ENCODE measurements at places on chromosomes 6 and 20. TPM values are rescaled to one million over a fixed set of nuclear protein-coding genes. Genes with fewer than 3 reads are reported as not detected.

DNA sequence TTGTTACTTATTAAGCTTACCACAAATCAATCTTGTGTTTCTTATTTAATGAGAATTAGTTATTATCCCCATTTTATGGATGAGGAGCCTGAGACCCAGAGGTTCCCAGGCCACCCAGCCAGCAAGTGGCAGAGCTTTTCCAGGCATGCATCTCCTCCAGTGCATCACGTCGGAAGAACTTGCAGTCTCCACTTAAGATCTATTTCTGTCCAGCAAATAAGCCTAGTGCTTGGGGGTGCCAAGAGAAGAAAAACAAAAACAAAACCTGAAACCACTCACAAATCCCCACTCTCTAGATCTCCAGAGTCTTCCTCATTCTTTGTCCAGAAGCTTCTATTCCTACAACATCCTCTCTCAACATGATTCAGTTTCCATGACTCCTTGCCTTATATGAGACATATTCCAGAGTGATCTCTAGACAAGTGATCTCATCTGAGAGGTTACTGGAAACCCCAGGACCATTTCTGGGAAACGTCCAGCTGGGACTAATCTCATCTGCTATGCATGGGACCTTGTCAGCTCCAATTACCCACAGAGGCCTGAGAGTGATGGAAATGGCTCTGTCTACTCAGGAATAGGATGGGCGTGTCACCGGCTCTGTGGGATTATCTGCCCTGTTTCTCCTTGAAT lies 4.1 kb downstream of the GUCA1B start:
- DNase-seq = no peak

GRCh38 chr20:44001667-44002596 lies 87.3 kb downstream of the TOX2 start:
- peak; percentile 30 for DNase-seq

SLC17A4 gene
- total RNA-seq = 137 TPM

GRCh38 chr20:54843865-54844264 lies 368.5 kb downstream of the DOK5 start:
- DNase-seq = no peak

DNA sequence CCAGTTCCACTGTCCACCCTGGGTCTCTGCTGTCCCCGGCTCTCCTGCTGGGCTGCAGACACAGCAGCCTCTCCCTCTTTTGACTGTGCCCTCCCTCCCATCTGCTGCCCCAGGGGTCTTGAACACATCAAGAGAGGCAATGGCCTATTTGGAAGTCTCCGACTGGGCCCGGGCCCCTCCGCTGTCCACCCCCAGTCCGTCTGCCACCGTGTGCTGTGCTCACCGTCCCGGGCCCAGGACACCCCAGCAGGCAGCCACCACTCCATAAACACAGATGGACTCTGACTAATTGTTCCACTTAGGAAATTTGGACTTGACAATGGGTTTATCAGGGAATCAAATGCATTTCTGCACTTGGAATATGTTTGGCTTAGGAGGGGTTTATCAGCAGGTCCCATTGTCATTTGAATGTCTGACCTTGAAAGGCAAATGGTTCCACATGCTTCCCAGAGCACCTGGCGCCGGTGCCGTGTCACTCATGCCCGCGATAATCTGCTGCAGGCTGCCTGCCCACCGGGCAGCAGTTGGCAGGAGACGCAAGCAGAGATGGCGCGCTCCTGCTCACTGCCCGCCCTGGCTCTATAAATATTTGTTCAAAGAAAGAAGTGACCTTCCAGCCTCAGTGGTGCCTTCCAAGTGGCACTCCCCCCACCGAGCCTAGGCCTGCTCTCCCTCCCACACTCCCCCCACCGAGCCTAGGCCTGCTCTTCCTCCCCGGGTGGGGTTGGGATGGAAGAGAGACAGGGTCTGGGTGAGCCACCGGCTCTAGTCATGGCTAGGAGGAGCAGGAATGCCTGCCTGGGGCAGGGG lies 18.8 kb upstream of the FRMD1 start:
- no peak for DNase-seq

- no peak for DNase-seq
Measured at GRCh38 chr20:36555248-36555647, 13.9 kb downstream of the MYL9 start.

DNA sequence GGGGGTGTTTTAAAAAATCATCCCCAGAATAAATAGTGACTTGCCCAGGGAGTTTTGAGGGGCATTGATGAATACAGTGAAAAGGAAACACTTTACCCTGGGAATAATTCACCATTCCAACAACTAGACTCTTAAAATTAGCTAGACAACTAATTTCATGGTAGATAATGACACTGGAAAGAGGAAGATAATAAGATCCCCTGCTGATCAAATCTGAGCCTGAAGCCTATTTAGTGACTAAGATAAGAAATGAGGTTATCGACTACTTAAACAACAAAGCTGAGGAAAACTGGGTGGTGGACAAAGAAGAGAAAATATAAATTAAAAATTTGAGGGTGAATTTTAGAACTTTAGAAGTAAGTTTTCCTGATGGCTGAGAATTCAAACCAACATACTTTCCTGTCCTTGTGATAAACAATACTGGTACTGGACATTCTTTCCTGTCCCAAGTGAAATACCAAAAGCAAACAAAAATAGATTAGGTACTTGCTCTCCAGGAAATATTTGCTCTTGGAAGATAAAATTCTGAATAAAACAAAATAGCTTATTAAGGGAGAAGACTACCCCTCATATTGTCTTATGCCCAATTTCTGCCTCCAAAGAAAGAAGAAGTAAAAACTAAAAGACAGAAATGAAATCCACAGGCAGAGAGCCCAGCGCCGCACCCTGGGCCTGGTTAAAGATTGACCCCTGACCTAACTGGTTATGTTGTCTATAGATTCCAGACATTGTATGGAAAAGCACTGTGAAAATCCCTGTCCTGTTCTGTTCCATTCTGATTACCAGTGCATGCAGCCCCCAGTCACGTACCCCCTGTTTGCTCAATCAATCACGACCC lies 64.0 kb upstream of the ADGRF4 start:
- DNase-seq = peak; percentile 72

- no peak for DNase-seq
Measured at GRCh38 chr6:87481931-87482330, 9.2 kb downstream of the SLC35A1 start.

VSTM2L gene
- total RNA-seq = 6.6 TPM

DNA sequence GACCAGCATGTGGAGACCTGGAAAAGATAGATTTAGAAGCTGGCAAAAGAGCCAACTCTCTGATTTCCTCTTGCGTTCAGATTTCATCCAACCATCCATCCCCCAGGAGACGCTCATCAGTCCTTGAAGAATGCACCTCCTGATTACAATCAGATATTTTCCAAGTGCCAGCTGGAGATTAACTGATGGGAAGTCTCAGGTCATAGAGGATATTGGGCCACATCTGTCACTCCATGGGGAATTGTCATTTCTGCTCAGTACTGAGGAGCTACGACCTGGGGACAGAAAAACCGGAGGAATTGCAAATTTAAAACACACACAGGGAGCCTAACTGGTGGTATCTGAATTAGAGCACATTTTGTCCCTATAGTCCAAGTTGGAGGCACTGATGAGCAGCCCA lies 496.2 kb upstream of the SULF2 start:
- DNase-seq = no peak

PTGIS gene
- total RNA-seq = 13.7 TPM

DNA sequence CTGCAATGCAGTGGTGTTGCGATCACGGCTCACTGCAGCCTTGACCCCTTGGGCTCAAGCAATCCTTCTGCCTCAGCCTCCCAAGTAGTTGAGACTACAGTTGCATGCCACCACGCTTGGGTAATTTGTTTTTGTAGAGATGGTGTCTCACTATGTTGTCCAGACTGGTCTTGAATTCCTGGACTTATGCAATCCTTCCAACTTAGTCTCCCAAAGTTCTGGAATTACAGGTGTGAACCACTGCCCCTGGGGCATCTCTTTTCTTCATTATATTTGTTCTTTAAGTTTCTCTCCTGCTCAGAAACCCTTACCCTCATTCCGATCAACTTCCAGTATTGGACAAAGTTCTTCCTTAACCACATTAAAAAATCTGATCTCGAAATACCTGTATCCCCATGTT lies 44.7 kb upstream of the DEK start:
- DNase-seq = no peak

- DNase-seq = peak; percentile 2
Measured at GRCh38 chr20:829551-829950, 4.0 kb upstream of the FAM110A start.

ADGRB3 gene
- total RNA-seq = 0.96 TPM

MYL9 gene
- total RNA-seq = 227 TPM

DNA sequence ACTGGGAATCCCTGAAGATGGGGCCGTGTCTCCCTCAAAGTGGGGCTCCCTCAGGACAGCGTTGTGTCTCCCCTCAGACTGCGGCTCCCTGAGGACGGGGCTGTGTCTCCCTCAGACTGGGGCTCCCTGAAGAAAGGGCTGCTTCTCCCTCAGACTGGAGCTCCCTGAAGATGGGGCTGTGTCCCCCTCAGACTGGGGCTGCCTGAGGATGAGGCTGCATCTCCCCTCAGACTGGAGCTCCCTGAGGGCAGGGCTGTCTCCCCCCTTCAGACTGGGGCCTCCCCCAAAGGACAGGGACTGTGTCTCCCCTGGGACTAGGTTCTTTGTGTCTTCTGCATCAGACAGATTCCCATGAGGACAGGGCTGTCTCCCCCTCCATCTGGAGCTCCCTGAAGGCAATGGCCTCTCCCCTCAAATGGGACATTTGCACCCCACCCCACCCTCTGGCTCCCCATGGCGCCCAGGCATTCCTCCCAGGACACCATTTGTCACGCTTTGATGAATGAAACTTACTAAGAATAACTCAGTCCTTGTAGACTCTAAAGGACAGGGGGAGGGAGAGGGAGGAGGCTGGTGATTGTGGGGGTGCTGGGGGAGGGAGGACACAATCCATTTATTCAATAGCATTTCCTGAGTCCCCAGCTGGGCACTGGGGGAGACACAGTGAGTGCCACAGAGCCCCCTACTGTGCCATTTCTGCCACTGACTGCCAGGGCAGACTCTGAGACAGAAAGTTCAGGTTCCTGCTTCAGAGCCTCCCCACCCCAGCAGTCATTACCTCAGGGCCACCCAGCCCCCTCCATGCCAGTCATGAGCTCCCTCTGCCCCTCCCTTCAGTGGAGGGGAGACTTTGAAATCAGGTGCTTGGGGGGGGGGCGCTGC lies 122.4 kb downstream of the MRPL14 start:
- DNase-seq = no peak

DNA sequence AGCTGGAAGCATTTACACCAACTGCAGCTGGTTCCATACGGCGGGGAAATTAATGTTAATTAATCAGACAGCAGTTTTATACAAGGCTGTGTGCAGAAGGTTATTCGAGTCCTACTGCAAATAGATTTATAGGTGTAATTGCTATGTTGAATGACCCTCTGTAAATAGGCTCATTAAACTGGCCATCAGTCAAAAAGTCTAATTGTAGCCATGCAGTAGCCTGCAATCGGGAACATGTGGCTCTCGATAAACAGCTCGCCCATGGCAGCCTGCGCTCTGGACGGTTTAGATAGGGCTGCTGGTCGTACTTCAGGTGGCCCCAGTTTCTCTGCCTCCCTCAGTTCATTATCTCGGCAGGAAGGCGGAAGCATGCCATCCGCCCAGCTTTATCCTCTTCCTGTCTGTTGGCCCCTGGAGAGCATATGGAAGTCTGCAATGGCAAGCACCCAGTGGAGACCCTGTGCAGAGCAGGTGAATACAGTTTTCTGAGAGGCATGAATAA lies 143.2 kb downstream of the MBOAT1 start:
- no peak for DNase-seq

DNA sequence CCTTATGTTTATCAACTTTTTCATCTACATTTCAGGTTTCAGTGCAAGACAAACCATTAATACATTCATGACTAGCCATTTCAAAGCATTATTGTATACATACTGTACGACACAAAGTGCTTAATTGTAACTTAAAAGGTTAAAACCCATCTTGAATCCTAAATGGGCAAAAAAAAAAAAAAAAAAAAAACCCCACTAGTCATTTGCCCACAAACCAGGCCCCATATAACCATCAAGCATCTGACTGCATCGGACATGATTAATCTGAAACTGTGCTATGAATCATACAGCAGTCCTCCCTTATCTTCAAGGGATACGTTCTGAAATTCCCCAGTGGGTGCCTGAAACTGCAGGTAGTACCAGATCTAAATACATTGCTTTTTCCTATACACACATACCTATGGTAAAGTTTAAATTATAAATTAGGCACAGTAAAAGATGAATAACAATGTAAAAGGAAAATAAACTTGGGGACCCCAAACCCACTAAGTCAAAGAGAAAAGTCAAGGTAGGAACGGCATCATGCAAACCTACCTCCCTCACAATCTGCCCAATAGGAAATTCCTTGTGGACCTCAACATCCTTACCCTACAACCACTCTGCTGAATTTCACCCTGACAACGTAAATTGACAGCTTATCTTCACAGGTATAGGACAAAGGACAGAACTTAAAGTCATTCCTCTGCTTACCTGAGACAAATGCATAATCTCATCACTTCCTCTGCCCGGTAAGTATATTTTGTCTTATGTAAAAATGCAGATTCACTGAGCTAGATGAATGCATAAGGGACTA lies 14.3 kb downstream of the B4GALT5 start:
- no peak for DNase-seq

- DNase-seq = peak; percentile 48
Measured at GRCh38 chr20:50283922-50284810, 93.5 kb downstream of the CEBPB start.

TENT5A gene
- 5.6 TPM for total RNA-seq

DNA sequence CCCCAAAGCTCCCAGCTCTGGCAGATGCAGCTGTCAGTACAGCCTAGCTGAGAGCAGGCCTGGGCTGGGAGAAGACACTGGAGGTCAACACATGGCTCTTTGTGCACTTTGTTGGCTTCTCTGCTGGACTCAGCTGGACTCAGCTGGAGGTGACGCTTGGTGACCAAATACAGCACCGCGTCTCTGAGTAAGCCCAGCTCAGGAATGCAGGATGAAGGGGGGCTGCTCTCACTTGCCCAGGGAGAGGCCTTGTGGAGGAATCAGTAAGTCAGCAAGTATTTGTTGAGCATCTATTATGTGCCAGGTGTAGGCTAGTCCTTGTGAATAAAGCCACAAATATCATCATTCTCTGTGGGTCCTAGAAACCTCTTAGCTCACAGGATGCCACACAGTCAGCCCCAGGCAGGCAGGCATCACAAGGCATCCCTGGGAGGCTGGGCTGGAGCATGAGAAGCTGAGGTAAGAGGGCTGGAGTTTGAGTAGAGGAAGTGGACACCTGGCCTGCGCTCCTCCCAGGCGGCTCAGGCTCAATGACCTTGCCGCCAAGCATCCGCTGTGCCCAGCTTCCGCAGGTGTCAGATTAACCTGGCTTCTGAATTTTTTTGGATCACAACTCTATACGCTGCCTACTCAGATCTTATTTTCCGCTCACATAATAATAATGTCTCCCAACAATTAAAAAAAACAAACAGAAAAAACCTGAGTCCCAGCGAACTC lies 95.4 kb downstream of the TMEM170B start:
- DNase-seq = no peak

SPTLC3 gene
- total RNA-seq = 7.9 TPM

DNA sequence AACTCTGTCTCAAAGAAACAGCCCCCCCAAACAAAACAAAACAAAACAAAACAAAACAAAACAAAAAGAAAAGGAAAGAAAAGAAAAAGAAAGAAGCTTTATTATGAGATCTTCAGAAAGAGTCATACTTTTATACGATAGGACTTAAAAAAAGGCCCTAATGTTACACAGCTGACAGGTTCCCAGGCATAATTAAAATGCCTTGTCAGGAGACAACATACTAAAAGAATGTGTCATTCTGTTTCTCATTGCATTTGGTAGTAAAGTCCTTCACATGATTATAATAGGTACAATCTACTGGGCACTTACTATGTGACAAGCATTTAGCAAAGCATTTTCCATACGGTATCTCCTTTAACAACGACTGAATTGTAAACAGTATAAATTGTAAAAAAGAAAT lies 36.4 kb upstream of the RPN2 start:
- no peak for DNase-seq

OR2B6 gene
- total RNA-seq = not detected

GRCh38 chr6:155011809-155012291 lies 16.7 kb downstream of the TIAM2 start:
- DNase-seq = no peak

Data from transverse colon (tissue), 4 donors.